ENCODE measurements at places on chromosomes 1 and 21.

GRCh38 chr1:57934745-57935144 is 510.9 kb upstream of the DAB1 start:
- H3K4me3 ChIP-seq, result no peak overlapping the region
- no peaks in the 10 kb centered on the region for H3K4me1 ChIP-seq
- no peaks in the 10 kb centered on the region for H3K36me3 ChIP-seq
- H3K27ac ChIP-seq, result no peak overlapping the region
- no peaks in the 10 kb centered on the region for H3K27me3 ChIP-seq
- DNase-seq, result no peak

DNA sequence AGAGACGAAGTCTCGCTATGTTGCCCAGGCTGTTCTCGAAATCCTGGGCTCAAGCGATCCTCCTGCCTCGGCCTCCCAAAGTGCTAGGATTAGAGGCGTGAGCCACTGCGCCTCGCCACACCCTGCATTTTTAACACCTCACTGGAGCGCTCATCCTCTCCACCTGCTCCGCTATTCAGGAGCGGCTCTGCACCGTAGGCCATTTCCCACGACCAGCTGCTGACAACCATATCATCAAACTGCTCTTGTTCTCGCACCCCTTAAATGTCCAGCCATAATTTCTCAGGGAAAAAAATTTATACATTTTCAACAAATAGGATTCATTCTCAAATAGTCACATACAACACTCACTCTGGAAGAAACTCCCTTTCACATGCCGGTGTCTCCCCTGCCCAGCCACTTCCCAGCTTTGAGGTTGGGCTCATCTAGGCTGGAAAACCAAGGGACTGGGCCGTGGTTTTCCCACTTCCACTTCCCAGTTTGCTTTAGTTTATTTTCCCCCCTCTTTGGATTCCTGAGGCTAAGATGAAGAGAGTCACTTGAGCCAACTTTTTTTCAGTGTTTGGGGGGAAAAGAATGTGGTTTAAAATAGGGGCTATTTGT is 639 bp upstream of the IPO9 start:
- H3K4me3 ChIP-seq, result peak overlapping the region; percentile 94
- no peak for DNase-seq
- H3K27me3 ChIP-seq, result no peaks in the 10 kb centered on the region
- peaks cover 12% of the 10 kb centered on the region for H3K36me3 ChIP-seq
- peaks cover 40% of the 10 kb centered on the region for H3K4me1 ChIP-seq
- no peak overlapping the region for H3K27ac ChIP-seq

- no peaks in the 10 kb centered on the region for H3K27me3 ChIP-seq
- no peak overlapping the region for H3K27ac ChIP-seq
- H3K4me1 ChIP-seq, result peaks cover 1% of the 10 kb centered on the region
These were observed 38.6 kb upstream of the GPR88 start for GRCh38 chr1:100499194-100499811.

GRCh38 chr1:235415008-235415904 is 48.0 kb downstream of the TBCE start:
- no peak overlapping the region for H3K27ac ChIP-seq
- H3K4me3 ChIP-seq, result no peak overlapping the region
- DNase-seq, result peak; percentile 70
- H3K36me3 ChIP-seq, result peaks cover 4% of the 10 kb centered on the region
- peaks cover 9% of the 10 kb centered on the region for H3K4me1 ChIP-seq
- no peaks in the 10 kb centered on the region for H3K27me3 ChIP-seq

DNA sequence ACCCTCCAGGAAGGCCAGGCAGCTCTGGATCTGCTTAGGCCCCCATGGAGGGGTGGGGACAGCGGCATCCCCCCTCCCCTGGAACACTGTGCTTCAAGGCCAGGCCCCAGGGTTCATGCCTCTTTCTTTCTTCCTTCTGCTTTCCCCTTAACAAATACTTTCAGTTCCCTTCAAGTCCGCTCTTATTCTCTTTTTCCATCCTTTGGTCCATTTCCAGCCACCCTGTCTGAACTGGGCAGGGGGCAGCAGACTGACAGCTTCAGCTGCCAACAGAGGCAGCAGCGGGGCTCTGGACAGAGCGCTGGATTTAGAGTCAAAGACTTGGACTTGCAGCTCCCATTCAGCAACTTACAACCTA is 1.1 kb upstream of the CD244 start:
- peak overlapping the region; percentile 14 for H3K27ac ChIP-seq
- H3K36me3 ChIP-seq, result no peaks in the 10 kb centered on the region
- no peak for DNase-seq
- H3K4me1 ChIP-seq, result peaks cover 26% of the 10 kb centered on the region
- H3K27me3 ChIP-seq, result no peaks in the 10 kb centered on the region

- no peaks in the 10 kb centered on the region for H3K27me3 ChIP-seq
- no peak for DNase-seq
- no peaks in the 10 kb centered on the region for H3K4me1 ChIP-seq
- no peak overlapping the region for H3K27ac ChIP-seq
- no peak overlapping the region for H3K4me3 ChIP-seq
- no peaks in the 10 kb centered on the region for H3K36me3 ChIP-seq
These were observed 144.2 kb upstream of the POGK start for GRCh38 chr1:166695115-166695514.

DNA sequence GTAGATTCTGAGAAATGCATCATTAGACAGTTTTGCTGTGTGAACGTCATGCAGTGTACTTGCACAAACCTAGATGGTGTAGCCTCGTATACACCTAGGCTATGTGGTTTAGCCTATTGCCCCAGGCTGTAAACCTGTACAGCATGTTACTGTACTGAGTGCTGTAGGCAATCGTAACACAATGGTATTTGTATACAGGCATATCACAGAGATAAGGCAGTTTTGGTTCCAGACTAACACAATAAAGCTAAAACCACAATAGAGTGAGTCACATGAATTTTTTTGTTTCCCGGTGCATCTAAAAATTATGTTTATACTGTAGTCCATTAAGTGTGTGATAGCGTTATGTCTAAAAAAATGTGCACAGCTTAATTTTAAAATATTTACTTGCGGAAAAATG is 6.9 kb downstream of the IL10RB start:
- no peak overlapping the region for H3K27ac ChIP-seq
- no peak for DNase-seq
- peaks cover 36% of the 10 kb centered on the region for H3K4me1 ChIP-seq
- H3K36me3 ChIP-seq, result peaks cover 78% of the 10 kb centered on the region
- no peaks in the 10 kb centered on the region for H3K27me3 ChIP-seq
- no peak overlapping the region for H3K4me3 ChIP-seq

DNA sequence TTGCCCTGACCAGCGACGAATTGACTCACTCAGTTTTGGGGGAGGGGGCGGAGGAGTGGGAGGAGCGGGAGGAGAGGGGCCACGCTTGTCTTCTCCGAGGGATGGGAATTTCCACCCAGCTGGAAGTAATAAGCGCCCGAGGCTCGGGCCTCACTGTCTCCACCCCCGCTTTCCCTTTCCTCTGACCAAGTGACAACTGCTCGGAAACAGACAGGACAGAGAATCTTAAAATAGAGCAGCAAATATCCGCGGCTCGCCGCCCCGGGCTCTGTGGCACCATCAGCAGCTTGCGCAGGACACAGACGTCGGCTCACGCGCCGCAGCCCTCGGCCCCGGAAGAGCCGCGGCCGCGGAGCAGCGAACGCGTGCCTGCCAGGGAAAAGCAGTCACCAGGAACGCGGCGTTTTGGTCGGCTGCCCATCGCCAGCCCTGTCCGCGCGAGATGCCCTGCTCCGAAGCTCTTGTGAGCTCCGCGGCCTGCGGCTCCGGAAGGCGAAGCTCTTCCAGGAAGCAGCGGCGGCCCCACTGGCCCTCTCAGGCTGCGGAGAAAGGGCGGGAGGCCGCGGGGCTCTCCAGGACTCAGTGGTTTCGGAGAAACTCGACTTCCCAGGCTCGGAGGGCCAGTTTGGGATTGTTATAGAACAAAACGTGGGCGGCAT is 10.7 kb upstream of the RGS16 start:
- peaks cover 82% of the 10 kb centered on the region for H3K27me3 ChIP-seq
- DNase-seq, result peak; percentile 16
- peaks cover 4% of the 10 kb centered on the region for H3K36me3 ChIP-seq
- H3K4me1 ChIP-seq, result peaks cover 40% of the 10 kb centered on the region

GRCh38 chr1:182807907-182808306 is 18.3 kb downstream of the NPL start:
- no peaks in the 10 kb centered on the region for H3K4me1 ChIP-seq
- no peak for DNase-seq
- no peak overlapping the region for H3K27ac ChIP-seq
- no peaks in the 10 kb centered on the region for H3K27me3 ChIP-seq
- no peaks in the 10 kb centered on the region for H3K36me3 ChIP-seq

Data from activated CD4-positive, alpha-beta T cell treated with anti-CD3 and anti-CD28 coated beads, Interleukin-2, amount 10 ng/mL, durations not matched to agents 7 days and 5 days (primary cell).